ENCODE measurements at places on chromosomes 7 and 10. TPM values are rescaled to one million over a fixed set of nuclear protein-coding genes. Genes with fewer than 3 reads are reported as not detected.

Gene TRIM50
- not detected for total RNA-seq

DNA sequence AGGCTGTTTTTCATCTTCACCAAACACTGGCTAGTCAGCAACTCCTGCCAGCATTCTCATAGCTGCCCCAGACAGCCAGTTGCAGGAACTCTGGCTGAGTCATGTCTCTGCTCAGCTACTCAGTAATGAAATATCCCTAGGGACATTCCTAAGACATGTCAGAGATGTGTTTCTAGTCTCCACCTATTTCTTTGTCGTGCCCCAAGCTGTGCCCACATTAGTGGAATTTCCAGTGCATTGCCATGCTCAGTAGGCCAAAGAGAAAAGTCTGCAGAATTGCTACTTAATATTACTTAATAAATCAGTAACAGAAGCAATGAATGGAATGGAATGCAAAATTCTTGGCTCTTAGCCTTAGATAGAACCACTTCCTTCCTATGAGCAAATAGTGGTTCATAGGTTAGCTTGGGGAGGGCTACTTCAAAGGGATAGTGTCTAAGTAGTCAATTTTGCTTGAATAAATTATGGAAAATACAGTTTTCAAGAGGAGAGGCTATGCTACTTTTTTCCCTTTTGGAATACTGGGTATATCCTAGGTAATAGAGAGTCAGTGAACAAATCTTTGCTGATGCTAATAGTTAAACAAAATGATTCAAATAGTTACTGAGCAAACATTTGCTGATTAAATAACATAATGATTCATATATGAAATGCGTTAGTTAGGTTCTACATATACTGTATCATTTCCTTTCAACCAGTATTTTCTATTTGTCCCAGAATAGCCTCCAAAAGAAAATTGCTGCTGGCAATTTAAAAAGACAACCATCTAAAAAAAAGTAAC lies 23.6 kb upstream of the SEMA3C start:
- DNase-seq: peak; percentile 98

Gene PIP
- total RNA-seq: not detected

Gene MUC12
- 19.2 TPM for total RNA-seq

DNA sequence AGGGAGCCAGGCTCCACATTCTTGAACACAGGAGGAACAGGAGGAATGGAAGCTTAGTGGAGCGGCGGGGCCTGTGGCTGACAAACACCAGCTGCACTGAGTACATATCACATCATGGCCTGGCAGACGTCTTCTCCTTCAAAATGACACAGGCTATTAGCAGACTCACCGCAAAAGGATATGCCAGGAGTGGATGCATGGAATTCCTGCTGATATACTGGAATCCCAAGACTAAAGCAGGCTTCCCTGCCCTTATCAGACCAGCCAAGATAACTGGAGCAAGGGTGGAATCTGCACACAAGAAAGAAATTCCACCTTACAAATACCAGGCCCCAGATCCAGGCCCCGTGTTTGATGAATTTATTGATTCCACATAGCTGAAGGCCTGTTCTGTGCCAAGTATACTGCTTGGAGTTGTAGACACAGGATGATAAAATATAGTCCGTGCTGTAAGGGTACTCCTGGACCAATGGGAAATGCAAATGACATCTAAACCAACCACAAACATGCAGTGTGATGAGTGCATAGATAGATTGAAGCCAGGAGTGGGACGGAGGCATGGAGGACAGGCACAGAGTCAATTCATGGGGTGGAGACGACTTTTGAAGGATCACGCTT lies 480.5 kb upstream of the ZMIZ1 start:
- DNase-seq: peak; percentile 22

Measured in HT-29 (cell line).